Activated T-helper 17 cell treated with anti-CD3 and anti-CD28 coated beads, Interleukin-2, amount 50 U/mL, for 72 hours (primary cell): ENCODE measurements at places on chromosomes 4 and X. TPM values are rescaled to one million over a fixed set of nuclear protein-coding genes. Genes with fewer than 3 reads are reported as not detected.

GRCh38 chrX:112628288-112628687, 51.5 kb downstream of the LHFPL1 start:
- no peak for ATAC-seq

GRCh38 chr4:169225812-169226211, 44.9 kb downstream of the SH3RF1 start:
- ATAC-seq, result peak; percentile 48

The H2BW2 gene
- total RNA-seq, result not detected

DNA sequence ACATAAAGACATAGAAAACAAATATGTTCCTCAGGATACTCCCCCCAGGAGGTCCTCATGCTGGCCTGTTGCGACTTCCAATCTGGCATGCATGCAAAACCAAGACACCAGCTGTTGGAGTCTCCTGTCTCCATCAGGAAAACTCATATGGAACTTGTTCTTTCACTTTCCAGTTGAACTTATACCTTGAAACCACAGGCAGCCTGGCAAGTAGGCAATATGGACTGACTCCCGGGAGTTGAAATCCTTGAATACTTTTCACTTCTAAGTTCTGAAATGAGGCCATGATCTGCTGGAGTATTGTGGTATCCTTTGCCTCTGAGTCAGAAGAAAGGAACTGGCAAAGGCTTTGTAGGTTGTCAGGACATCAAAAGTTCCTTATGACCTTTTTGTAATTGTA, 444.2 kb downstream of the IDS start:
- ATAC-seq, result no peak

- no peak for ATAC-seq
Measured at GRCh38 chrX:30156880-30157560, 58.3 kb upstream of the MAGEB2 start.

GRCh38 chr4:186954509-186954908, 230.9 kb upstream of the FAT1 start:
- ATAC-seq, result no peak

DNA sequence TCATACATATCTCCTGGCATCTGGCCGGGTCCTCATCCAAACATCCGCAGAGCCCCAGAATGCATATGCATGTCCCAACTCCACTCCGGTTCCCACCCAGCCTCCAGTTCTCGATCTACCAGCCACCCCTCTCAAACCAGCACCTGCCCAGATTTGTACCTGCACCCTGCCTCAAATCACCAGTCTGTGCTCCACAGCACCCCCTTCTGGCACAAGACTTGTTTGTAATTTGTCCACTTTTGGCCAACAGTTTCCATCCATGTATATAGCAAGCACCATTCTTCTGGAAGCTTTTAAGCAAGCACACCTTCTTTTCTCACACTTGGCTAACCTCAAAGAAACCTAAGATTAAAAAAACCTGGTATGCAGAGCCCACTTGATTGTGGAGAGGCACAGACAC, 644.1 kb downstream of the MID1IP1 start:
- no peak for ATAC-seq

GRCh38 chrX:24098932-24099331, 44.2 kb downstream of the EIF2S3 start:
- no peak for ATAC-seq

GRCh38 chr4:128353791-128354190, 66.2 kb upstream of the PGRMC2 start:
- no peak for ATAC-seq

- ATAC-seq, result peak; percentile 42
Measured at GRCh38 chr4:184416913-184417734, 57.2 kb downstream of the IRF2 start.

The RELL1 gene
- 20.8 TPM for total RNA-seq

DNA sequence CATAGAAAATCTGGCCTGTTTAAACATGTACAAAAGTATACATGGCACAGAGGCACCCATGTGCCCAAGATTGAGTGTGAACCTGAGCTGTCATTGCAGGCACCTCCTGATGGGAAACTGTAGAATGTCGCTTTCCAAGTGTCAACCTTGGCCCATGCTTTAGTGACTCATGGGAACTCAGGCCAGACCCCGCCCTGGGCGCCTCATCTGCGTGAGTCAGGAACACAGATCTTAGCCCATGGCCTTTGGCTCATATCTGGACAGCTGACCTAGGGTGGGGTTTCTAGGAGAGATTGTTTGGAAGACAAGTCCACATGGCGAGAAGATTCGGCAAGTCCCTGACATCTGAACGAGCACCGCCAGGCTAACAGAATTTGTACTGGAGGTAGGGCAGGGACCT, 50.0 kb downstream of the CYTL1 start:
- ATAC-seq, result no peak

The SLC16A2 gene
- total RNA-seq, result 1.5 TPM

DNA sequence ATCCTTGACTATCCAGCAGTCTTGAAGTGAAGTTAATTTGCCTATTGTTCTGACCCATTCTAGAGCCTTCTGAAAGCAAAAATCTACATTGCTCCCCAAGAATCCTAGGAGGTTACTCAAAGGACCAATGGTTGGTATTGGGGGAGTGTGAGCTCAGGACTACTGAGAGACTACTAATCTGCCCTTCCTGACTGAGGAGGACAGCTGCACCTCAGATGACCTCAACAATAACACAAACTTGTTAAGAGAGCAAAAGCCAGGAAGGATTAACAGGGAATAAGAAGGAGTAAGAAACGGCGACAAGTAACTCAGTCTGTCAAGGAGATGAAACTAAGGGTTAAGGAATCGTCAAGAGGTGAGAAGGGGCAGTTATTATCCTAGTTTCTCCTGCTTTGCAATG, 43.4 kb downstream of the IDS start:
- ATAC-seq, result no peak

GRCh38 chr4:108355186-108355901, 186.6 kb upstream of the LEF1 start:
- ATAC-seq, result peak; percentile 88

- no peak for ATAC-seq
Measured at GRCh38 chr4:65552057-65552456, 118.2 kb downstream of the EPHA5 start.

DNA sequence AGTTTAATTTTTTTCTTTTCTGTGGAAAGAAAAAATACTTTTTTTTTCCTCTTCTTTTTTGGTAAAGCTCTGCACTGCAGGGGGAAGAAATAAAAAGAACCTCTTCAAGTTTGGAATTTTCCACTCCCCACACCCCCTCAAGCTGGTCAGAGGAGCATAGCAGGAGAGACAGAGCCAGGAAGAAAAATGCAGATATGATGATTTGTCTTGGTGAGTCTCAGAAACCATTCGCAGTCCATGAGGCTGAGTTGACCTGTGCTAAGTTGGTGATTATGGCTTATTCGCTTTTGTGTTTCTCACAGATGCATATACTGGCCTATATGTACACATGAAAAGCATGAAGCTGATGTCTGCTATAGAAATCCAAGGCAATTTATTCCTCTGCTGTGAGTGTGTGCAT, 205.9 kb downstream of the LDB2 start:
- no peak for ATAC-seq

GRCh38 chrX:47568656-47569295, 7.8 kb downstream of the ARAF start:
- ATAC-seq, result no peak

The AKAP14 gene
- not detected for total RNA-seq

The PLXNB3 gene
- 7.9 TPM for total RNA-seq

The IQCM gene
- total RNA-seq, result not detected

DNA sequence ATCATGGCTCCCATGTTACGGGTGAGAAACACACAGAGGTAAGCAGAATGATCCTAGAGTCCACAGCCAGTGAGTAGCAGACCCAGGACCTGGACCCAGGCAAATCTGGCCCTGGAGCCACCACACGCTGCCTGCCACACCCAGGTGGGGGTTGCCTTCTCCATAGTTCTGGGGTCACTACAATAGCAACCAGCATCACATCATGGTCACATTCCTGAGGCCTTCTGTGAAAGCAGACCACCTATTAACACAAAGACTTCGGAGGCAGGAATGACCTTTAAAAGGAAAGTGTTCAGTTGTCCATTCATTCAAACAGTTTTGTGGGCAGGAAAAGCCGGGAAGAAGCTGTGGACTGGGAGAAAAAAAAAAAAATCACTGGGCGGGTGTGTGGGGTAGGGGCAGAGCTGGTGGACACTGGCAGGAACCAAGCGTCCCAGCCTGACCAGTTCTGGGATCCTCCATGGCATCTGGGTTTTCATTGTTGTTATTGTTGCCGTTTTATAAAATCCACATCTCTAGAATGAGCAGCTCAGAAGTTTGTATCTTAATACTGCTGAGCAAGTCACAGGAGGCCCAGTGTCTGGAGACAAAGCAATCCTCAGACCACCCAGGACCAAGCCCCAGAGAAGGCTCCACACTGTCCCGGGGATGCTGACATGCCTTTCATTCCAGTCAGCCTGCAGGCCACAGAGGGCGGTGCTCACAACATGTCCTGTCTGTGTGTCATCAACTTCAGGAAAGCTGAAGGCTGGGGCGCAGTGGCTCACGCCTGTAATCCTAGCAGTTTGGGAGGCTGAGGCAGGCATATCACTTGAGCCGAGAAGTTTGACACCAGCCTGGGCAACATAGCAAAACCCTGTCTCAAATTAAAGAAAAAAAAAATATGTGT, 67.0 kb downstream of the SEL1L3 start:
- ATAC-seq, result no peak

The ADAMTS3 gene
- not detected for total RNA-seq

The NMU gene
- total RNA-seq, result 0.53 TPM

GRCh38 chr4:143252478-143252877, 67.8 kb downstream of the USP38 start:
- no peak for ATAC-seq

- ATAC-seq, result no peak
Measured at GRCh38 chr4:108303488-108304177, 134.9 kb upstream of the LEF1 start.

- ATAC-seq, result no peak
Measured at GRCh38 chr4:161949946-161950725, 213.7 kb downstream of the FSTL5 start.

DNA sequence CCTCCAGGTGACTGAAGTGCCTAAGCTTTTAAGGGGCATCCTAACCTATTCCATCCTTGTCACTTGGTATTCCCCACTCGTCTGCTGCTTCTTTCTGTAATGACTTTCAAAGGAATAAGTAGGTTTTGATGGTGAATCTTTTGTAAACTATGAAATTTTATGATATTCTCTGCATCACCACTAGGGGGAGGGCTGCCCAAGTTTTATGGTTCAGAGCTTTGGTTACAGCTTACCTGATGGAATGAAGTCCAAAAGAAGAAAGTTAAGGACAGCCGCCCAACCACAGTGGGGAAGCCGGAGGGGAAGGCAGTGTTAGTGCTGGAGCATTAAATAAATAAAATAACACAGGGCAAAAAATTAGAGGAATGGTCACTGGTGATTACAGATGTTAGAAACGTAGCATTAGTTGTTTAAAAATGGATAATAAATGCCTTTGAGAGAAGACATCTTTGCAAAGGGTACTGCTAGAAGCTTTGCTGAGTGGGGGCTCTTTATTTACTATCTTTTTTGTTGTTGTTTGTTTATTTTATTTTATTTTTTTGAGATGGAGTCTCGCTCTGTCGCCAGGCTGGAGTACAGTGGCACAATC, 204.9 kb downstream of the GBA3 start:
- ATAC-seq, result no peak

DNA sequence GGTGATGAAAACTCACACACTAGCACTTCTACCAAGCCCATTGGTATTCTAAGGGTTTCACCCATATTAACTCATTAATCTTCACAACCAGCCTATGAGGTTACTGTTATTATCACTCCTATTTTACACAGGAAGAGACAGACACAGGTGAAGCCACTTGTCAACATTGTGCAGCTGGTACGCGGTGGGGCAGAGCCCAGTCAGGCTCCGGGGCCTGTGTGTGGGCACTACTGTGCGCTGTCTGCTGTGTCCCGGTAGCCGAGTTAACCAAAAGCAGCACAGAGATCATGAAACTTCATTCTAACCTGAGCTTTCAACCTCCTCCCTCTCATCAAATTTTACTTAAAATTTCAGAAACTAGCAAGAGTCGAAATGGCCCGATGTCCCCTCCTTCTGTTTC, 111.3 kb downstream of the PHKA2 start:
- no peak for ATAC-seq

GRCh38 chr4:7581477-7581876, 146.7 kb upstream of the PSAPL1 start:
- ATAC-seq, result no peak

The RNF212 gene
- 3.7 TPM for total RNA-seq

The CSAG2 gene
- not detected for total RNA-seq

The SSX2B gene
- total RNA-seq, result not detected

- no peak for ATAC-seq
Measured at GRCh38 chr4:151206241-151207005, 70.5 kb upstream of the PRSS48 start.

DNA sequence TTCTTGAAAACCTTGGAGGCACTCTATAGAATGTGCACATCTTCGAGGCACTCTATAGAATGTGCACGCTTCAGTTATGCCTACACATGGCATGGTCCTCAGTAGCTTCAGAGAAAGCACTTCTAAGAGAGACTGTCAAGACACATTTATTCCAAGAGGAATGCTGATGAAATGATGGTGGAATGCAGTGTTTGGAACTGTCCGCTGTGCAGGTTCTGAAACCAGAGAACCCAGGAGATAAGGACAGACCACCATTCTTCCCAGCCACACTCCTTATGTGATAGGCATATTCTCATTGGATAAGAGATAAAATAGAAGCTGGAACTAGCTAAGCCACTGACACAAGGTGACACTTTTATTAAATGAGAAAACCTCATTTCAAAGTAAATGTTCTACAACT, 263.3 kb downstream of the NLGN4X start:
- ATAC-seq, result no peak

DNA sequence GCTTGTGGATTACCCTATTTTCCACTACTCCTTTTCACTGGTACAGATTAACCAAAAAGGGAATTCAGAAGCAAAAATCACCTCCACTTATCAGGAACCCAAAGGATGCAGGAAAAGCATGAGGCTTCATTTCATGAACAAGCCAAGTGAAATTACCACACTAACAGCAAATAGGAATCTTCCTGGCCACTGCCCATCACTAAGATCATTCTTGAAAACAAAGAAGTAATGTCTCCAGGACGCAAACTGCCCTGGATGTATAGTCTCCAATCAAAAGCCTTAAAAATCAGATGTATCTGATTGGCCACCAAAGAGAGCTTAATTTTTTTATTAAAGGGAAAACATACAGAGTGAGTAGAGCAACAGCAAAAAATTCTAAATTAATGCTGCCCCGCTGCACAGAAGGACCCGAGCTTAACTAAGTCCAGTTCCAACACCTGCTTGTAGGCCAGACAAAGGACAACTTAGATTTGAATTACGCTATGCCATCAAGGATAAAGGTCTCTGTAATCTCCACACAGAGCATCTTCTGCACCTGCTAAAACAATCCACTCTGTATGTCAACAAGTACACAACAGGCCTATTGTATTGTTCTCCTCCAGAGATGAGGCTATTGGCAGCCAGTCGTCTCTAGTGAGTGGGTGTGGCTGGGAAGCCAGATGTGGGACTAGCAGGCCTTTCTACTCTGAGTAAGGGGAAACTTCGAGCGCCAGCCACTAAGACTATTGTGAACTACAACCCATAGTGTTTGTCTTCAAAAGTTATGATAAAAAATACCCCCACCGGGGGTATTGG, 12.4 kb downstream of the ZDHHC9 start:
- ATAC-seq, result no peak

The XAGE2 gene
- not detected for total RNA-seq

The AGTR2 gene
- total RNA-seq, result not detected

The FGG gene
- total RNA-seq, result not detected

GRCh38 chrX:110210417-110211139, 107.3 kb downstream of the AMMECR1 start:
- ATAC-seq, result peak; percentile 32

GRCh38 chr4:170083541-170083940, 6.2 kb downstream of the AADAT start:
- ATAC-seq, result no peak

- ATAC-seq, result no peak
Measured at GRCh38 chr4:41448934-41449333, 89.0 kb upstream of the LIMCH1 start.
